ENCODE measurements at places on chromosomes 2 and 18. TPM values are rescaled to one million over a fixed set of nuclear protein-coding genes. Genes with fewer than 3 reads are reported as not detected.

ATRAID gene
- total RNA-seq = 84.0 TPM

FSHR gene
- not detected for total RNA-seq

ETAA1 gene
- 10.7 TPM for total RNA-seq

GRHL1 gene
- 0.64 TPM for total RNA-seq

HTR2B gene
- not detected for total RNA-seq

CYP1B1 gene
- 16.0 TPM for total RNA-seq

MYO1B gene
- total RNA-seq = 1.6 TPM

C2orf72 gene
- total RNA-seq = not detected

HOXD11 gene
- not detected for total RNA-seq

CCT4 gene
- total RNA-seq = 170 TPM

HRH4 gene
- not detected for total RNA-seq

GRCh38 chr18:24810561-24811305 is 350.3 kb downstream of the HRH4 start:
- H3K27ac ChIP-seq = no peak overlapping the region
- no peaks in the 10 kb centered on the region for H3K4me1 ChIP-seq
- H3K27me3 ChIP-seq = no peaks in the 10 kb centered on the region

DNA sequence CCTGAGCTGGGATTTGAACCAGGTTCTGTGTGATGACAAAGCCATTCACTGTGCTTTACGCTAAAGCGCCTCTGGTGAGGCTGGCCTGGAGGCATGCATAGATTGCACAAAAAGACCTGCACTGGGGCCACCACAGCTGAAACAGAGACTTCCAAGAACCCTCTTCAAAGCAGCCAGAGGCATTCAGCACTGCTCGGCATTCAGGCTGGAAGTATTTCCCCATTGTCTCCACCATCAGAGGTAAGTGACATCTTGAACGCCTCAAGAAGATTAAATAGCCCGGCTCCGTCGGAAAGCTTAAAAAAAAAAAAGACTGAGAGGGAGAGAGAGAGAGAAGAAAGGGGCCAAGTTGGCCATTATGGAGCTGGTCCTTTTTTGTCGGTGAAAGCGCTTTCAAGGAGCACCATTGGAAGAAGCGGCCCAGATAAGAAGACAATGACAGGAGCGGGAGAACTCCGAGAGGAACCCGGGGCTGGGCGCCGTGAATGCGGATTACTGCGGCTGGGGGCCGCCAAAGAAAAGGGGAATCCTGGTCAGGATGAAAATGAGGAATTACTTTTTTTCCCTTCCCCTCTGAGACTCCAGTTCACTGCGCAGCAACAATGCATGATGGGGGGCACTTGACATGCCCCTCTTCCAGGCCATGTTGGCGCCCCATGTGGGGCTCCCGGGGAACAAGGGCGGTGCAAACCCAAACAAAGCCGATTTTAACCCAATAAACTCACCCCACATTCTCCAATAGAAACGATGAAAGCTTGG is 228.3 kb downstream of the MYCN start:
- H3K4me1 ChIP-seq = no peaks in the 10 kb centered on the region
- H3K4me3 ChIP-seq = no peak overlapping the region
- no peaks in the 10 kb centered on the region for H3K36me3 ChIP-seq
- no peak overlapping the region for H3K27ac ChIP-seq
- H3K27me3 ChIP-seq = no peaks in the 10 kb centered on the region

GRCh38 chr2:1045109-1045508 is 94.5 kb downstream of the SNTG2 start:
- H3K27ac ChIP-seq = peak overlapping the region; percentile 4
- H3K27me3 ChIP-seq = no peaks in the 10 kb centered on the region
- H3K36me3 ChIP-seq = peaks cover 13% of the 10 kb centered on the region
- peaks cover 15% of the 10 kb centered on the region for H3K4me1 ChIP-seq

DNA sequence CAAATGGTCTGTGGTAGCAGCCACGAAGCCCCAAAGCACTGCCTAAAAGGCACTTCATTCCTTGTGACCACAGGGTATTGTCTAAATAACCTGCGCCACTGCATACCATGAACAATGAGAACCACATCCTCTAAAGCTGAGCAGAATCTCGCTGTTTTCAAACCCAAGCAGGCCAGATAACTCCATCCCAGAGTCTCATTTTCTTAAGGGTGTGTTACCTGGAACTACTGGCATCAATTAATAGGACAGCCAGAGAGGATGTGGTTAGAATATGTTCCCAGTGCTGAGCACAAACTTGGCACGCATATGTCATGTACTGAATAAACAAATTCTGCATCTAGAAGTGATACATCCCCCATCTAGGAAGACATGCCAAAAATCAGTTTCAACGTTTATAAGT is 13.0 kb downstream of the VPS4B start:
- H3K4me3 ChIP-seq = no peak overlapping the region
- H3K27me3 ChIP-seq = no peaks in the 10 kb centered on the region
- peaks cover 58% of the 10 kb centered on the region for H3K36me3 ChIP-seq
- H3K4me1 ChIP-seq = peaks cover 54% of the 10 kb centered on the region
- DNase-seq = peak; percentile 63
- peak overlapping the region; percentile 72 for H3K27ac ChIP-seq

GRCh38 chr18:25190472-25190871 is 161.5 kb downstream of the ZNF521 start:
- no peaks in the 10 kb centered on the region for H3K4me1 ChIP-seq
- no peaks in the 10 kb centered on the region for H3K27me3 ChIP-seq
- H3K36me3 ChIP-seq = no peaks in the 10 kb centered on the region
- H3K4me3 ChIP-seq = no peak overlapping the region

- no peak overlapping the region for H3K4me3 ChIP-seq
- no peaks in the 10 kb centered on the region for H3K27me3 ChIP-seq
- H3K27ac ChIP-seq = no peak overlapping the region
- no peak for DNase-seq
These were observed 145.6 kb upstream of the GPC1 start for GRCh38 chr2:240289701-240290431.

DNA sequence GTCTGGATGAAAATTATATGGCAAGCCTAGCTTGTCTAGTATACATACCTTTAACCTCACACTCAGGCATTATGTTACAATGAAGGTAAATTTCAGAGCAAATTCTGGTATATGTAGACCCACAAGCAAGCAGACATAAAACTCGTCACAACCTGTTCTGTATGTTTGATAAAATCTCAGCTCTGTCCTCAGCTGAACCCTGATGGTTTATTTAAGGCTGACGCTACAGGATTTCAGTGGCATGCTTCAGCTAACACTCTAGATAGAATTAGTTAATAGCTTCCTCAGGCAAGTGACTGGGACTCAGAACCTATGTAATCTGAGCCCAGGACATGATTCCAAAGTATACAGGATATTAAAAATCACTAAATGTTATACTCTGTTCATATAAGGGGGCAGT is 68.2 kb upstream of the MC2R start:
- no peak for DNase-seq
- H3K36me3 ChIP-seq = no peaks in the 10 kb centered on the region
- H3K4me3 ChIP-seq = no peak overlapping the region
- H3K4me1 ChIP-seq = no peaks in the 10 kb centered on the region
- H3K27ac ChIP-seq = no peak overlapping the region

- H3K27ac ChIP-seq = no peak overlapping the region
- peaks cover 30% of the 10 kb centered on the region for H3K27me3 ChIP-seq
- DNase-seq = no peak
- H3K4me1 ChIP-seq = peaks cover 10% of the 10 kb centered on the region
- no peak overlapping the region for H3K4me3 ChIP-seq
These were observed 92.2 kb upstream of the MBOAT2 start for GRCh38 chr2:9095690-9096089.

- no peak overlapping the region for H3K4me3 ChIP-seq
- H3K27me3 ChIP-seq = peaks cover 10% of the 10 kb centered on the region
- H3K27ac ChIP-seq = no peak overlapping the region
- H3K36me3 ChIP-seq = no peaks in the 10 kb centered on the region
- no peak for DNase-seq
- no peaks in the 10 kb centered on the region for H3K4me1 ChIP-seq
These were observed 31.0 kb downstream of the CELF4 start for GRCh38 chr18:37534627-37535026.

GRCh38 chr2:62410926-62411456 is 95.0 kb downstream of the TMEM17 start:
- no peaks in the 10 kb centered on the region for H3K27me3 ChIP-seq
- no peak overlapping the region for H3K4me3 ChIP-seq
- no peak overlapping the region for H3K27ac ChIP-seq
- H3K4me1 ChIP-seq = peaks cover 25% of the 10 kb centered on the region
- H3K36me3 ChIP-seq = no peaks in the 10 kb centered on the region
- no peak for DNase-seq

GRCh38 chr2:199684832-199685231 is 166.2 kb downstream of the FTCDNL1 start:
- no peaks in the 10 kb centered on the region for H3K4me1 ChIP-seq
- H3K27me3 ChIP-seq = peaks cover 12% of the 10 kb centered on the region
- H3K36me3 ChIP-seq = no peaks in the 10 kb centered on the region
- H3K27ac ChIP-seq = no peak overlapping the region
- no peak overlapping the region for H3K4me3 ChIP-seq

GRCh38 chr18:31162825-31163435 is at the start of gene DSC1:
DSC1 (minus strand) TSS chr18:31162856; CDS start chr18:31162594, 262 bp downstream.
- no peak for DNase-seq
- no peaks in the 10 kb centered on the region for H3K36me3 ChIP-seq
- no peaks in the 10 kb centered on the region for H3K4me1 ChIP-seq
- no peak within 1 kb of the TSS for H3K4me3 ChIP-seq
- no peaks in the 10 kb centered on the region for H3K27me3 ChIP-seq

DNA sequence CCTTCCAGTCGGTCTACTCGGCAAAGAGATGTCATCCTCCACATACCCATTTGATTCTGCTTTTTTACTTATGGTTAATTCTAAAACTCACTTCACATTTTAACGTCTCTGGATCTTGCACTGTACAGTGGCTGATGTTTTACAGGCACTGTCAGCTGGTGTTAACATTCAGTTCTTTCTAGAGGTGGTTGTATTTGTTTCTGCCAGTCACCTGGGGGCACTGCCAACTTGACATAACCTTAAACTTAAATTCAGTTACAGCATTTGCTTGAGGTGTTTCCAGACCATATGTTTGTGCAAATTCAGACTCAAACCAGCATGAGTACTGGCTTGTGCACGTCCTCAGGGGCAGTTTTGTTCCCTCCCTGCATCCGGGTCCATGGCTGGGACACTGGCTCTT is 5.3 kb upstream of the TMEM185B start:
- H3K4me3 ChIP-seq = no peak overlapping the region
- H3K4me1 ChIP-seq = peaks cover 76% of the 10 kb centered on the region
- H3K27me3 ChIP-seq = no peaks in the 10 kb centered on the region

GRCh38 chr2:159285929-159286708 is at the start of gene WDSUB1:
WDSUB1 (minus strand) TSS chr2:159286703; CDS start chr2:159283069, 3,634 bp downstream.
- peaks cover 3% of the 10 kb centered on the region for H3K36me3 ChIP-seq
- H3K27me3 ChIP-seq = no peaks in the 10 kb centered on the region
- H3K27ac ChIP-seq = peak within 1 kb of the TSS; percentile 72
- peak within 1 kb of the TSS; percentile 87 for H3K4me3 ChIP-seq
- peaks cover 23% of the 10 kb centered on the region for H3K4me1 ChIP-seq

GRCh38 chr2:36461039-36461681 is 105.6 kb downstream of the CRIM1 start:
- no peaks in the 10 kb centered on the region for H3K27me3 ChIP-seq
- no peak overlapping the region for H3K27ac ChIP-seq
- peaks cover 2% of the 10 kb centered on the region for H3K4me1 ChIP-seq
- H3K4me3 ChIP-seq = no peak overlapping the region
- DNase-seq = no peak

- no peak overlapping the region for H3K27ac ChIP-seq
- no peaks in the 10 kb centered on the region for H3K27me3 ChIP-seq
- H3K36me3 ChIP-seq = peaks cover 67% of the 10 kb centered on the region
- no peak for DNase-seq
- peaks cover 15% of the 10 kb centered on the region for H3K4me1 ChIP-seq
- no peak overlapping the region for H3K4me3 ChIP-seq
These were observed 78.8 kb upstream of the ITGB6 start for GRCh38 chr2:160278879-160279177.

DNA sequence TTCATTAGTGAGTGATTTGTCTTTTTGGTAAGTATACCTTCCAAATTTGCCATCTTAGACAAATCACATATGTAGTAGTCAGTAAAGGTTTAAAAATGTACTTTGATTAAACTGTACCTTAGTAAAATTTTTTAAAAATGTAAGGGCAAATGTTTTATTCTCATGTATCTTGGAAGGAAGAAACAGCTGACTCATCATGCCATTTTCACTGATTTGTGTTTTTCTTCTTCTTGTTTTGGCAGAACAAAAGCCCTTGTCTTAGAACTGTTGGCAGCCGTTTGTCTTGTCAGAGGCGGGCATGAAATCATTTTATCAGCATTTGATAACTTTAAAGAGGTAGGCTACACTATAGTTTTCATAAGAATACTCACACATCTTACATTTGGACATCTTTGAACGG is 136.5 kb downstream of the PRPF40A start:
- H3K27ac ChIP-seq = no peak overlapping the region
- no peak for DNase-seq
- no peak overlapping the region for H3K4me3 ChIP-seq
- no peaks in the 10 kb centered on the region for H3K4me1 ChIP-seq
- H3K36me3 ChIP-seq = no peaks in the 10 kb centered on the region
- peaks cover 33% of the 10 kb centered on the region for H3K27me3 ChIP-seq

DNA sequence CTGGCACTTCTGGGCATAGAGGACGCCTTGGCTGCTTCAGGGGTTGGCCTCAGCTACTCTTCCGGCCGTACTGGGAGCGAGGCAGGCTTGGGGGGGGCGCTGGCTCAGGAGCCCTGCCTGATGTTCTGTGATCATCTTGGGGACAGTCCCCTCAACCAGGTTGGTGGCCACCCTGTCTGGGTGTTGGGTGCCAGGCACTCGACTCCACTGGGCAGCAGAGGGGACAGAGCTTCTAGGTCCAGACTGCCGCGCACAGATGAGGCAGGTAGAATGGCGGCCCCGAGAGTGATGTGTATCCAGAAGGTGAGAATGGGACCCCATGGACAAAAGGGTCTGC is 84.9 kb downstream of the ASB1 start:
- H3K4me3 ChIP-seq = no peak overlapping the region
- H3K27me3 ChIP-seq = peaks cover 20% of the 10 kb centered on the region
- no peak overlapping the region for H3K27ac ChIP-seq
- no peaks in the 10 kb centered on the region for H3K36me3 ChIP-seq

- H3K27me3 ChIP-seq = peaks cover 59% of the 10 kb centered on the region
- H3K27ac ChIP-seq = no peak overlapping the region
- H3K4me3 ChIP-seq = no peak overlapping the region
- H3K36me3 ChIP-seq = no peaks in the 10 kb centered on the region
These were observed 445 bp downstream of the MLPH start for GRCh38 chr2:237487496-237487895.

- no peaks in the 10 kb centered on the region for H3K36me3 ChIP-seq
- H3K4me1 ChIP-seq = no peaks in the 10 kb centered on the region
- H3K27ac ChIP-seq = no peak overlapping the region
- no peak for DNase-seq
- no peak overlapping the region for H3K4me3 ChIP-seq
- no peaks in the 10 kb centered on the region for H3K27me3 ChIP-seq
These were observed 1491.2 kb downstream of the LRP1B start for GRCh38 chr2:140639628-140640027.
